ENCODE measurements at places on chromosomes 16 and 17. TPM values are rescaled to one million over a fixed set of nuclear protein-coding genes. Genes with fewer than 3 reads are reported as not detected.

DNA sequence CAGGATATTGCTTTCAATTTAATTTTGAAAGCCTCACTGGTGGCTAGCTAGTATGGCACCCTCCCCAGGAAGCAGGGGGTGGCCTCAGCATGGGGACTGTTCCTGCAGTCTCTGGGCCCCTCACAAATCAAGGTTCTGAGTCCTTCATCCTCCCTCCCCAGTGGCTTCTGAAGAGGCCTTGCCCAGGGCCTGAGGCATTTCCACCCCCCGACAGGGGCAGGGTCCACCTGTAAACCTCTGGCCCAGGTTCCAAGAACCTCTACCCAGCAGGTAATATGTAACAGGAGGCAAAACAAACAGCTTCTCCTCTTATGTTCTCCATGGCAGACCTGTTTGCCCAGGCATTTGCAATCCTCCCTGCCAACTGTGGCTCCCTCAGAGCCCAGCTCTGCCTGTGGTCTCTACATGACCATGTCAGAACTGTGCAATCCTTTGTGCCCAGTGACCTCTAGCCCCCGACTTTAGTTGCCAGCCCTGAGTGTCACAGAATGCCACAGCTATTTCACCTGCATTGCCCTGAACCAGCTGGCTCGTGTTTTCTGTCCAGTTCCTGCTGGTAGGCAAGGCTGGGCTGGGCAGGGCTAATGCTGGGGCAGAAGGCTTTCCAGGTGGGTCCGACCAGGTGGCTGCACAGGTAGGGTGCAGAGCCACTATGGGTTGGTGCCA lies 14.3 kb downstream of the ACSF2 start:
- peak; percentile 39 for DNase-seq

- DNase-seq, result no peak
Observed at GRCh38 chr16:2830355-2830695, 222 bp downstream of the ZG16B start.

The PHF12 gene
- total RNA-seq, result 42.8 TPM

GRCh38 chr17:8326511-8327302 lies 12.9 kb upstream of the ODF4 start:
- peak; percentile 69 for DNase-seq

DNA sequence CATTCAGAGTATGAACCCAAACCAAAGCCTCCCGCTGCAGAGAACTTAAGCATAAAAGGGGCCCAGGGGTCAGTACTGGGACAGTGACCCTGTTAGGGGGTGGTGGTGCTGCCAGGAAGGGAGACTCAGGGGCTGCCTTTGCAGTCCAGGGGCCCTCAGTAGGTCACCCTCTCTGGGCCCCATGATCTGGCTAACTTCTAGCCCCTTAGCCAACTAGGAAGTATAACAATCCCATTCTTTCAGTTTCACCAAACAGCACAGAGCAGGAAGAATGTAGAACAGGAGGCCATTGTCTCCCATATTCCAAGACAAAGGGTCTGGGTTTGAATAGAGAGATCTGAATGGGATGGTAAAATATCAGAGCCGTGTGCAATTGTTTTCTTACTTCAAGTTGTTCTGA lies 378.6 kb upstream of the C16orf82 start:
- DNase-seq, result no peak

The GRIN2A gene
- total RNA-seq, result 0.89 TPM

DNA sequence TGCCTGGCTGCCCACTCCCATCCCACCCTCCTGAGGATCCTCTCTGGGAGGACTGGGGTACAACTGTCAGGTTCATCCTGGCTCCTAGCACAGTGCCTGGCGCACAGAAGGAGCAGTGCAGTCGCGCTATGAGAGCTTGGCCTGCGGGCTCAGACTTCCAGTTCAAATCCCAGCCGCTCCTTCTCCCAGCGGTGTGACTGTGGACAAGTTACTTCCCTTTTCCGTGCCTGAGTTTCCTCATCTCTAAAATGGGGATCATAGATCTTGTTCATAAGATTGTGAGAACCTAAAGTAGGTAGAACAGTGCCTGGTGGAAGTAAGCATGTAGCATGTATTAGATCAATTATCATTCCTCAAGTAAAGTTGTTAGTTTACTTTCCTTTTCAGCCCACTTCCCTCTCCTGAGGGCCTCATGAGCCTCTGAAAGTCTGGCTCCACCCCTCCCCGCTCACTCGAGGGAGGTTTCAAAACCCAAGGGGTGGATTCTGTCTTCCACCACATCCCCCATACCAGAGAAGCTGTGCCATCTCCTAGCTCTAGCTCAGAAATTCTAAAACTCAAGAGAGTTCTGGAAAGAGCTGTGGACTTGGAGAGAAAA lies 19.9 kb upstream of the COL1A1 start:
- no peak for DNase-seq

The CACNA1G gene
- 0.36 TPM for total RNA-seq

- DNase-seq, result no peak
Observed at GRCh38 chr17:45784741-45785479, 790 bp downstream of the CRHR1 start.

GRCh38 chr16:85591381-85591780 lies 21.7 kb upstream of the GSE1 start:
- DNase-seq, result no peak

DNA sequence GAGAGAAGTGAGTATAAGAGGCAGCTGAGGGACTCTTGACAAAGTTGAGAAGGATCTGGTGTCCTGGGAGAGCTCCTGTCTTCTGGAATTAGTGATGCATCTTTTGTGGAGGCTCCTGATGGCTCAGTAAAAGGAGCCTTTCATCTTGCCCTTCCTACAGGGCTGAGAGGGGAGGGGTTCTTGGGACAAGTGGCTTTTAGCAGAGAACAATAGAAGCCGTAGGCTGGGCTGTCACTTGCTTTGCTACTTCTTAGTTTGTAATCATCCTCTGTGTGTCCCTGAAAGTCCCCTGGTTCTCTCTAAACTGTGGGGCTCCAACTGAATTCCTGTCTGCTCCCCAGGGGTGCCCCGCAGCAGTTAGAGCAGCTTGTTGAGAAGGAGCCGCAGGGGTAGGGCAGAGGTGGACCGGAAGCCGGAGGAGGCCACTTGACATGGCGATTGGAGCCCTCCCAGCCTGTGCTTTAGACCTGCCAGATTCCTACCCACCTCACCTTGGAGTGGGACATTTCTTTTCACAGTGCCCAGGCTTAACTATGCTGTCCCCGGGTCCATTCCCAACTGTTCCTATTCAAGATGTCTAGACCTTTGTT lies 85.1 kb downstream of the PRKCA start:
- no peak for DNase-seq

GRCh38 chr17:32265192-32265923 lies at the start of gene RHBDL3:
TSS of gene RHBDL3 (plus strand) at chr17:32265832. CDS start at chr17:32266190, 358 bp downstream.
- no peak for DNase-seq

Data from sciatic nerve (tissue), 2 donors.